ENCODE measurements at places on chromosomes 6 and 20.

GRCh38 chr6:51913265-51913664, 174.1 kb downstream of the PKHD1 start:
- ATAC-seq = no peak

- ATAC-seq = no peak
Measured at GRCh38 chr20:671252-672030, 4.2 kb downstream of the SCRT2 start.

DNA sequence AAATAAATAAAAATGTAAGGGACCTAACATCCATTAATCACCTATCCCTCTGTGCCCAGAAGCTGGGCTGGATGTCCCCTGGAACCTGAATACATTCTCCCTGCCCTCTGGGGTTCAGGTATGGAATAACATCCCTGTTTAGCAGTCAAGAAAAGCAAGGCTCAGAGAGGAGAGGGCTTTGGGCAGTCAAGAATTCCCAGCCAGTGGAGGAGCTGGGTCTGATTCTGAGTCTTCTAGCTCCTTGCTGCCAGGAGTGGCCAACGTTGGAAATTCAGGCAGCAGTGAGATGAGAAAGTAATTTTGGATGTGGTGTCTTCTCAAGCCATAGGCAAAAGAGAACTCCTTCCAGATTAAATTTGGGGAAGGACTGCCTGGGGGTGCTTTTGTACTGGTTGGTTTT, 42.6 kb upstream of the ZNFX1 start:
- no peak for ATAC-seq

- no peak for ATAC-seq
Measured at GRCh38 chr6:2986722-2987221, 12.9 kb upstream of the NQO2 start.

GRCh38 chr6:21200134-21200870, 393.2 kb upstream of the SOX4 start:
- no peak for ATAC-seq

DNA sequence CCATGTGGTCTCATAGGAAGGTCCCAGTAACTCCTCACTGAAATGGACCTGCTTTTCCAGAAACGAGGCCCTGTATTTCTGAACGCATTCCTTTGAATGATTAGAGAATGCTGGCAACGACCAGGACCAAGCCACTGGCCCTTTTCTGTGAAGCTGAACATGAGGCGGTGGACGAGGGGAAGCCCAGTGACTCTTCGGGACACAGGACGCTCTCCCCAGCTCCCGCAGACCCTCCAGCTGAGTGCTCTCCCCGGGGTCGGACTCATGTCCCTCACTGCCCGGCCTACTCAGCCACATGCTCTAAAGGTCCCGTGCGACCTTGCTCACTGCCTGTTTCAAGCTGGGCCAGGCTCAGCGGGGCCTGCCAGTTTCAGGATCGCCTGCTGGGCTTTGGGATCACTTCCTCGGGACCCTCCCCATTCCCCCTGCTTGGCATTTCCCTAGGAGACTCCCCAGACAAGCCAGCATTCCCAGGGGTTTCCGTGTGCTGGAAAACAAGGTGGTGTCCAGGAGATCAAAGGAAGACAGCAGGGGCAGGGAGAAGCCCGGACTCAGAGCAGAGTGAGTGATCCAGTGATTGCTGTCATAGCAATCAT, 2.6 kb upstream of the CST9 start:
- no peak for ATAC-seq

DNA sequence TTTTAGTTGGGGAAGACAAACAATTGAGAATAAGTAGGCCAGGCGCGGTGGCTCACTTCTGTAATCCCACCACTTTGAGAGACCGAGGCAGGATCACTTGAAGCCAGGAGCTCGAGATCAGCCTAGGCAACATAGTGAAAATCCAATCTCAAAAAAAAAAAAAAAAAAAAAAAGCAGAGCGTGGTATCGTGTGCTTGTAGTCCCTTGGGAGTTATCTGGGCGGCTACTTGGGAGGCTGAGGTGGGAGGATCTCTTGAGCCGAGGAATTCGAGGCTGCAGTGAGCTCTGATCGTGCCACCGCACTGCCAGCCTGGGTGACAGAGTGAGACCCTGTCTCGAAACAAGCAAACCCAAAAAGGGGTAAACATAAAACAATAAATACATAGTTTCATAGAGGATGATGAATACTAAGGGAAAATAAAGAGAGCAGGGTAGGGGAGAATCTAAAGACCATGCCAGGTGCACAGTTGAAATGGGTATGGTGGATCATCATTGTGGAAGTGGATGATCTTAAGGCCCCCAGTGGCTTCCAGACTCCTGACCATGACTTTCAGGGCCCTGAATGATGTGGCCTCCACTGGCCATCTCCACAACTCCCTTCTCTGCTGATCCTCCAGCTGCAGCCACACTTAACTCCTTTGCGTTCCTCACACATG, 947 bp downstream of the POFUT1 start:
- ATAC-seq = no peak

GRCh38 chr20:59745201-59745600, 140.9 kb downstream of the PHACTR3 start:
- ATAC-seq = no peak

DNA sequence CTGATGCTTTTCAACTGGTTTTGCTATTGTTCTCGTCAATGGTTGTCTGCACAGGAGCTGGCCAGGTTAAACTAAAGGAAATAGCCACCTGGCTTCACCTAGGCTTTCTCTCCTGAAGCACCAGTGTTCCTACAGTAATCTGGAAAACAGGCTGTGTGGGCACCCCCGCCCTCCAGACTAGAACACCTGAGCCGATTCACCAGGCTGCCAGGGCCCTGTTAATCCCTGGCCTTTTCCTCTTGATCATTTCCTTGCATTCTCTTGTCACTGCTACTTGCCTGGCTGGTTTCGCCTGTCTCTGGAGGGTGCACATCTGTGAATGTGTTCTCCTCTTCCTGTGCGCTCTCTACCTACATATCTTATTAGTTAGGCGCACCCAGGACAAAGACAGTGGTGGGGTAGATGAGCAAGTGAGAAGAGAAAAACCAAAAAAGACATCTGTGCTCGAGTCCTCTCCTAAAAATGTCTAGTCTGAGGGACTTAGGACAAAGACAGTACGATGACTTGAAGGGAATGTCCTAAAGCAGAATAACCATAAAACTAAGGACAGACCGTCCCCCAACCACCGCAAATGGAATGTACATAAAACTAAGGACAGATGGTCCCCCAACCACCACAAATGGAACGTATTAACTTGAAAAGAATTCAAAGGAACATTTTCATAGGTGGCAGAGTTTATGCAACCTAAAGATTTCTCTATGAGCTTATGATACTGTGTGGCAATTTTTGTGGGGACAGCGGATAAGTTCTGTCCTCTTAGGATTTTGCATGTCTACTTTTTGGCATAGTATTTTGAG, 45.9 kb upstream of the EMILIN3 start:
- ATAC-seq = no peak

- ATAC-seq = no peak
Measured at GRCh38 chr6:5989141-5989723, 17.5 kb downstream of the NRN1 start.

- ATAC-seq = no peak
Measured at GRCh38 chr6:17656644-17657043, 50.1 kb downstream of the NUP153 start.

DNA sequence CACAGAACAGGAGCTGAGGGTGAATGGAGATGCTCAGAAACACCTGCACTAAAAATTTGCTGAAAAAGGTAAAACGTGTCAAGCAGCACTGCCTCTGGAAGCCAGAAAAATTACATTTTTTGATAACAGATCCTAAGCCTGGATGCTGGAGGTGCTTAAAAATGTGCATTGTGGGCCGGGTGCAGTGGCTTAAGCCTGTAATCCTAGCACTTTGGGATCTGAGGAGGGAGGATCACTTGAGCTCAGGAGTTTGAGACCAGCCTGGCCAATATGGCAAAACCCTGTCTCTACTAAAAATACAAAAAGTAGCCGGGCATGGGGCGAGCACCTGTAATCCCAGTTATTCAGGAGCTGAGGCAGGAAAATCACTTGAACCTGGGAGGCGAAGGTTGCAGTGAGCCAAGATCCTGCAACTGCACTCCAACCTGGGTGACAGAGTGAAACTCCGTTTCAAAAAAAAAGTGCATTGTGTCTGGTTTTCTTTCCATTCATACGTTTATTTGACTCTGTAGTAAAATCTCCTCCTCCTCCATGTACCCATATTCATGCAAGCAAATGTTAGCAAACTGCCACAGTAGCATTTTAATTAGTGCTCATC, 587 bp upstream of the BTN3A1 start:
- peak; percentile 14 for ATAC-seq

- peak; percentile 88 for ATAC-seq
Measured at GRCh38 chr6:11423072-11423471, 114.5 kb upstream of the TMEM170B start.

GRCh38 chr6:71582820-71583219, 294.2 kb downstream of the OGFRL1 start:
- no peak for ATAC-seq

GRCh38 chr6:152099446-152100182, 292.1 kb downstream of the ESR1 start:
- ATAC-seq = no peak

GRCh38 chr20:10982692-10983091, 308.9 kb upstream of the JAG1 start:
- ATAC-seq = no peak

DNA sequence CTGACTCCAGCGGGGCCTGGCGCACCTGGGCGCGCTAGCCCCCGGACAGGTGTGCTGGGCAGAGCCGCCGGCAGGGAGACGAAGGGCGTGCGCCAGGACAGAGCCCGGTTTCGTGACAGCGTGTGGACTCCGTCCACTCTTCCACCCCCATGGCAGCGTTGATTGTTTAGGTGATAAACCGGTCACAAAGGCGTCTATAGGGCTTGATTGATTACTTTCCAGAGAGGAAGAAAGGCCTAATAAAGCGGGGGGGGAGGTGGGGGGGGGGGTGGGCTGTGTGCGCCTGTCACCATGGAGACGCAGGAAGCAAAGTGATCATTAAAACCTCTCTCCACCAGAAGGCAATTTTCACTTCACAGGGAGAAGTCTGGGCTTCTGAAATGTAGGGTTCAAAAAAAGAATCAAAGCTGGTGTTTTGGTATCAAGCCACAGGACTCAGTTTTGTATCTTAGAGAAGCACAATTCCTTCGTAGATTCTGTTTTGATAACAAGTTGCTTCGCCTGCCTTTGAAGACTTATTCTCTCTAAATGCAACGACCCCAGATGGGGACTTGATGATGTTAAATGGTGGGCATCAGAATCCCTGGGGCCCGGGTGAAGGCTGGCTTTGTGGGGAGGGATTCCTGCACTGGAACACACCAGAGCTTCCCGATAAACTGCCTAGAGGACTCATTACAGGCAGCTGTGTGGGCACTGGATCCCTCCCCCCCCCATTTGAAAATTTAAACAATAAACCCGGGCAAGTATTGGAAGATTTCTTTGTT, 1.4 kb downstream of the PHACTR3 start:
- no peak for ATAC-seq

DNA sequence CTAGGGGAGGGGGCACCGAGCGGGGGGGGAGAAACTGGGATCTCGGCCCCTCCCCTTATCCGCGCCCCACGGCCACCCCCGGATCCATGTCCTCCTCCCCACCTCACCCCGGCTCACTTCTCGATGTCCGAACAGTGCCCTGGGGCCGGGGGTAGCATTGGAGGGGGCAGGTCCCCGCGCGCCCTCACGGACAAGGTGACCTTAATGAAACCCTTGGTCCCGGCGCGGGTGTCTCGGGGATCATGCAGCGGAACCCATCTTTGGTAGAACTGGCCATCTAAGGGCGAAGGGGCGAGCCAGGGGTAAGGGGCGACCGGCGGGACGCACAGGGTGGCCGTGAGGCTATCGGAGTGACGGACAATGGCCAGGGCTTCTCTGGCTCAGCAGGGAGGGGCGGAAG, 13.6 kb upstream of the SPAG4 start:
- ATAC-seq = no peak

DNA sequence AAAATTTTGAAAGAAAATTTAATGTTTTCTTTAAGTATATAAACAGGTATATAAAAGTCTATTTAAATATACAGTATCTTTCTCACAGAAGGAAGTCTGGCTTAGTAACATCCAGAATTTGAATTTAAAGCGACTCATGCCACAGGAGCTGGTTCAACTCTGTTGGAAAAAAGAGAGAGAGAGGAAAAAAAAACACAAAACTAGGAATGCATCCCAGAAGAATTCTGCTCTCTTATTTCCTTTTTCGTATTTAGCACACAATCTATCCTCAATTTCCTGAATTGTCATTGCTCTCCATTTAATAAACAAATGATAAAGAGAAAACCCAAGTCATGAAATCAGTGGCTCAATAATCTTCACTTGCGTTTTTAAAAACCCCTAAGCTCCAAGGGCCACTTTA, 107.5 kb upstream of the SCAF8 start:
- ATAC-seq = no peak

DNA sequence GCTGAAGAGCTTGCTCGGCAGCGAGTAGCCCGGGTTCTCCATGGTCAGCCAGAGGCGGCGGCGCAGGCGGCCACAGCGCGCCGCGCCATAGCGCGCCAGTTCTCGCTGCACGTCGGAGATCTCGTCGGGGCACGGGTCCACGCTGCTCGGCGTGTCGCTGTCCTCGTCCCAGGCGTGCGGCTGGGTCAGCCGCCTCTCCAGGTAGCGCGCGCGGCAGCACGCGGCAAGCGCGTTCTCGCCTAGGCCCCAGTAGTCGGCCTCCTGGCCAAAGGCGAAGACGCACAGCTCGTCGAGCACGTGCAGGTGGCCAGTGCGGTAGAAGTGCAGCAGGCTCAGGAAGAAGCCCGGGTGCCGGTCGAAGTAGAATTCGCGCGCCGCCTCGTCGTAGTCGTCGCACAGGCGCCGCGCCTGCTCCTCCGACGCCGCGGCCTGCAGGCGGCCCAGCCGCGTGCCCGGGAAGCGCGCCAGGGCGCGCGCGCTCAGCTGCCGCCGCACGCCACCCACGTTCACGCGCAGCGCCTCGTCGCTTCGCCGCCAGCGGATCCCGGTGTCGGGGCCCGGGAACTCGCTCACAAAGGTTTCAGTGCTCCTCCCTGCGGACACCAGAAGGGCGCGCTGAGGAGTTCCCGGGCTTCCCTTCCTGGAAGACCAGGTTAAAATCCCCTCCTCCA, 2.7 kb downstream of the KCNS1 start:
- ATAC-seq = no peak

DNA sequence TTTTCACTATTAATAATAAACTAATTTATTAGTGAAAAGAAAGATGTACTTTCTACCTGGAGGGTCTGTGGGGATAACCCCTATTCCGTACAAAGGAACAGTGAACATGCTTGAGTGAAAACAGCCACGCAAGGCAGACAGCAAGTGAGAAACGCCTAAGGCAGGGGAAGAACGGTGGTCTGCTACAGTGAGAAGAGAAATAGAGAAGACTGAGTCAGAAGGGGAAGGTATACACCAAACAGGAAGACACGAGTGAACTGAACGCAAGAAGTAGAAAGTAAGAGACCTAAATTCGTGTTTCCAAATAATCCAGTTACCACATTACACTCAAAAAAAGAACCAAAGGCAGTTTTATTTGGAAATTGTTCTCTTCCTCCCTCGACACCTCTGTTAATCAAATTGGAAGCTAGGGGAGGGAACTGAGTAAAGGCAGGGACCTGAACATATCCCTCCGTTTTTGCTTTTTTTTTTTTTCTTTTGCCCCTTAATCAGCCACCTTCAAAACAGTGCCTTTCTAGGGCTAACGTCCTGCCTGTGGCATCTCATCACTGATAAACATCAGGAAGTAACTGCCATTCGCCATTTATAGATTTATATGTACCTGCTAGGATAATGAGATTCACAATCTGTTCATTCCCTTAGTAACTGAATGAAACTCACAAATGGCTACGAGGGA, 48.9 kb downstream of the ATXN1 start:
- ATAC-seq = peak; percentile 77

GRCh38 chr6:79441192-79441591, 96.0 kb downstream of the LCA5 start:
- no peak for ATAC-seq

GRCh38 chr6:119734227-119734626, 384.7 kb upstream of the MAN1A1 start:
- no peak for ATAC-seq

GRCh38 chr6:12049165-12049564, 37.1 kb downstream of the HIVEP1 start:
- ATAC-seq = no peak

Measured in activated T-helper 17 cell treated with anti-CD3 and anti-CD28 coated beads, Interleukin-2, amount 50 U/mL, for 72 hours (primary cell).